ENCODE measurements at places on chromosomes 1 and 21. TPM values are rescaled to one million over a fixed set of nuclear protein-coding genes. Genes with fewer than 3 reads are reported as not detected.

CCDC18 gene
- total RNA-seq, result 16.0 TPM

OR2T1 gene
- not detected for total RNA-seq

CLCA1 gene
- total RNA-seq, result not detected

IL23R gene
- not detected for total RNA-seq

GRHL3 gene
- not detected for total RNA-seq

ZYG11A gene
- 0.72 TPM for total RNA-seq

EPHA10 gene
- total RNA-seq, result not detected

C1orf141 gene
- 0.65 TPM for total RNA-seq

LRRN2 gene
- total RNA-seq, result not detected

CELF3 gene
- not detected for total RNA-seq

DIO1 gene
- total RNA-seq, result not detected

IL12RB2 gene
- not detected for total RNA-seq

FMN2 gene
- 8.1 TPM for total RNA-seq

DDX59 gene
- 20.3 TPM for total RNA-seq

WNT3A gene
- total RNA-seq, result not detected

SARS1 gene
- 321 TPM for total RNA-seq

RPTN gene
- not detected for total RNA-seq

CCDC17 gene
- total RNA-seq, result 4.0 TPM

FAM72B gene
- total RNA-seq, result 5.6 TPM

LIX1L gene
- total RNA-seq, result 73.3 TPM

EXTL1 gene
- 0.18 TPM for total RNA-seq

E2F2 gene
- total RNA-seq, result 5.6 TPM

DHRS3 gene
- 64.4 TPM for total RNA-seq

TMPRSS2 gene
- total RNA-seq, result not detected

TLR5 gene
- total RNA-seq, result not detected

CR1L gene
- not detected for total RNA-seq

VAMP3 gene
- 135 TPM for total RNA-seq

RGS1 gene
- not detected for total RNA-seq

EPHB2 gene
- 24.9 TPM for total RNA-seq

GUCA2B gene
- not detected for total RNA-seq

OLFM3 gene
- not detected for total RNA-seq

MRAP gene
- not detected for total RNA-seq

BNIPL gene
- total RNA-seq, result 0.18 TPM

S100B gene
- 1.2 TPM for total RNA-seq

AIRE gene
- not detected for total RNA-seq

CFHR2 gene
- not detected for total RNA-seq

ANKRD45 gene
- 0.82 TPM for total RNA-seq

UBE4B gene
- 59.9 TPM for total RNA-seq

FOXD2 gene
- total RNA-seq, result under 0.01 TPM

HJV gene
- not detected for total RNA-seq

HSD11B1 gene
- total RNA-seq, result 33.3 TPM

MAP1LC3C gene
- 0.09 TPM for total RNA-seq

AGMAT gene
- total RNA-seq, result 1.4 TPM

LRRC38 gene
- not detected for total RNA-seq

MAP3K7CL gene
- 6.9 TPM for total RNA-seq

MASP2 gene
- total RNA-seq, result not detected

LCE1F gene
- total RNA-seq, result not detected

PRDM15 gene
- total RNA-seq, result 1.8 TPM

BMP8B gene
- not detected for total RNA-seq

ZC3H12A gene
- total RNA-seq, result 5.3 TPM

SAMD13 gene
- total RNA-seq, result 1.4 TPM

All from fibroblast of the aortic adventitia (primary cell).